CD4-positive, alpha-beta T cell (primary cell): ENCODE measurements at places on chromosomes 11 and 22. TPM values are rescaled to one million over a fixed set of nuclear protein-coding genes. Genes with fewer than 3 reads are reported as not detected.

GRCh38 chr11:9905960-9906791, 242.3 kb downstream of the SWAP70 start:
- DNase-seq: no peak

Gene PANX2
- total RNA-seq: 0.16 TPM

Gene SSTR3
- 2.1 TPM for total RNA-seq

Gene SMIM35
- total RNA-seq: 0.06 TPM

Gene IFITM2
- 364 TPM for total RNA-seq

Gene HYOU1
- total RNA-seq: 81.4 TPM

DNA sequence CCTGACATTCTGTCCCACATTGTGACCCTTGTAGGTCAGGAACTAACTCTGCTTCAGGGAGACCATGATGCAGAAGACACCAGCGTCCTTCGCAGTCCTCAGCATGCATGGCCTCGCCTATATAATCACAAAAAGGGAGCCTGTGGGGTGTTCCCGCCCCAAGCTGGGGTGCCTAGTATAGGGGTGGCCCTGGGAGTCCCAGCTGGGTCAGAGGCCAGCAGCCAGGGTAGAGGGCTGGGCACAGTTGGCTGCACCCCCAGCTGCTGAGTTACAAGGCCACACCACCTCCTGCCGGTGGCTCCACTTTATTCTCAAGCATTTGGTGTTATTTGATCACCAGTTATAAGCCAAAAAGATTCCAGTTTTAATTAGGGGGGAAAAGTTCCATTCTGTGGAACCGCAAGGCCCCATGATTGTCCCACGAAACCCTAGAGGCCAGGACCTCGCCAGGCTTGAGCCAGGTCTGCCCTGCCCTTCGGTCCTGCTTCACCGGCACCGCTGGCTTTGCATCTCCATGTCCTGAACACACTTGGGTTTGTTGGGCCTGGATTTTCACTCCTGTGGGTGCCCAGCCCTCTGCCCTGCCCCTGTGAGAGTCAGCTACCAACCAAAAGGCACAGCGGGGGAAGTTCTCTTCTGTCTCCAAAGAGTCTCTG, 15.0 kb upstream of the GNB1L start:
- no peak for DNase-seq

GRCh38 chr22:36015811-36016529, 12.7 kb downstream of the RBFOX2 start:
- DNase-seq: no peak
